Epithelial cell of proximal tubule (primary cell): ENCODE measurements at places on chromosomes 11 and 22. TPM values are rescaled to one million over a fixed set of nuclear protein-coding genes. Genes with fewer than 3 reads are reported as not detected.

DNA sequence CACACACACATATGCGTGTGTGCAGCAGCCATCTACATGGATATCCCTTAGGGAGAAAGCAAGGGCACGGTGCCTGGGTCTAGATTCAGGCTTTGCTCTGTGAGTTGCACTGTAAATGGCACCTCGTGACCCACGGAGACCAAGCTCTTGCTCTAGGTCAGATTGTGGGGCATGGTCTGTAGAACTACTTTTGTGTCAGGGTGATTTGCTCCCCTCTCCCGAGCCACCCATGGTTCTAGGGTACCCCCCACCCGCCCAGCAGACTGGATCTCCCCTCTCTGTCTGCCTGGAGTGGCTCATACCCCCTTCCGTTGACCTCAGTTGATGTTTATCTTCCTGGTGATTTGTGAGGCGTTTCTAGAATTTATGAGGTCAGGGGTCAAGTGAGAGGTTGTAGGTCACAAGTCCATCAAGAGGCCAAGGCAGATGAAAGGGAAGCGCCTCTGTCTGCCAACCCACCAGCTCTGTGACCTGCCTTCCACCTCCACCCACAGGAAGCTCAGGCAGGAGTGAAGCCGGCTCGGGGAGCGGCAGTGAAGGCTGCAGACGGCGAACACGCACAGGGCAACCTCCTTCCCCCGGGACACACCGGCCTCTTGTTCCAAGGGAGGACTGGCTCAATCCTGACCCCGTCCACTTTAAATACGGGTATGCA, 76.2 kb upstream of the TTLL12 start:
- DNase-seq = no peak

DNA sequence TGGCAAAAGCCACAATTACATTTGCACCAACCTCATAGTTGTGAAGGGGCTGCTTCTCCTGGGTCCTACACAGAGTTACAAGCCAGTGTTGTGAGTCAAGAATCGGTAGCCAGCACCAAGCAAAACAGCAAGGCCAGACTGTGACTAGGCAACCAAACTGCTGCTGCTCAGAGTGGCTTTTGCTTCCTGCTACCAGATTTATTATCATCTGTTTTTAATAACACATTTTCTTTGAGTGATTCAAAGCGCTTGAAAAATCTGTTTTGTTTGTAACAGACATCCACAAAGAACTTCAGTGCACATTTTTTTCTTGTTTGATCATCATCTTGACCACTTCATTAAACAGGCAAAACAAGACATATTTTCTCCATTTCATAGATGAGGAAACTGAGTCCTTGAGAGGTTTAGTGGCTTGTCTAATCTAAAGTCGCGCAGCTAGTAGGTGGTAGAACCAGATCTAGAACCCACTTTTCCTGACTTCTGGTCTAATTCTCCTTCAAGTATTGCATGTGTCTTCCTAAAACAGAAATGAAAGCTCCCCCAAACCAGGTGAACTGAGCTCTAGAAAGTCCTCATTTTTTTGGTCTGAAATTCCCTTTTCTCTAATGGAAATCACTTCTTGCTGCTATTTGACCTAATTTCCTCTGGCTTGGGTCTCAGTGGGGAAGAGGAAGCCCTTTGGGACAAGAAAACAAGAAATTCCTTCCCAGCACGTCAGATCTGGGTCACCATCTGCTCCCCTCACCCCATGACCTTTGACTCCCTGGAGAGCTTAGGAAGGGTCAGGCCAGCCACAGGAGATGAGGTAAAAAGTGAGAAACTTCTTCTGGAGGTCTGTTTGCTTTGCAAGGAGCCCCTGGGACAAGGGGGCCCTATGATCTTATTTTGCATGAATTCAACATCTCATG, 39.9 kb downstream of the CWC15 start:
- no peak for DNase-seq

Gene PRMT3
- 12.5 and 33.1 TPM in 2 replicates for total RNA-seq

DNA sequence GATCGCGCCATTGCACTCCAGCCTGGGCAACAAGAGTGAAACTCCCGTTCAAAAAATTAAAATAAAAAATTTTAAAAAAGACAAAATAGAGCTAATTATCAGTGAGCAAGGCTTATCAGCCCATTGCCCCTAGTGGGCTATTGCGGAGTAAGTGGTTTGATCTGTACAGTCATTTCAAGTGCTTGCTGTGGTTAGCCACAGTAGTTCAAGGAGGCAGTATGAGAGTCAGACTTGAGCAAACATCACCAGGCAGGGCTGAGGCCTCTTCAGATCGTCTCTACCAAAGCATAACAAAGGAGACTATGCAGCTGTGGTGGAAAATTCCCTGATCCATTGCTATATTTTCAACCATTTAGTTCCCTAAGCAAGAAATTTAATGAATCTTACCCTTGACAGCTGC, 4.3 kb upstream of the SBF2 start:
- no peak for DNase-seq

- no peak for DNase-seq
Observed at GRCh38 chr22:37095113-37095512, 14.4 kb downstream of the TMPRSS6 start.

DNA sequence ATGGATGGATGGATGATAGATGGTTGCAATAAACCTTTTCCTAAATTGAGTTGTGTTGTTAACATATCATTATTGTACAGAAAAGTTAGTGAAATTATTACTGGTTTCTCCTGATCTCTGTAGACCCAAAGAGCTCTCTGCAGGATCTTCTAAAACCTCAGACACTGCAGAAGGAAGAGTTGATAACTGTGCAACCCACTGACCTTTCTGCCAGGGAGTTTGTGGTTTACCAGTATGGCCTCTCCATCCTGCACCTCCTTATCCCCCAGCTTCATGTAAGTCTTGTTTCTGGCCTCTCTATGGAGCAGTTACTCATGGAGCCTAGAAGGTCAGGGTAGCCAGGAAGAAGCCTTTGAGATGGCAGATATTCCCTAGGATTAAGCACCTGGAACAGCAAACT, 45.6 kb downstream of the BTG4 start:
- no peak for DNase-seq

GRCh38 chr11:30113326-30113898, 96.6 kb upstream of the KCNA4 start:
- no peak for DNase-seq
